G401 (cell line): ENCODE measurements at places on chromosomes 4 and X.

DNA sequence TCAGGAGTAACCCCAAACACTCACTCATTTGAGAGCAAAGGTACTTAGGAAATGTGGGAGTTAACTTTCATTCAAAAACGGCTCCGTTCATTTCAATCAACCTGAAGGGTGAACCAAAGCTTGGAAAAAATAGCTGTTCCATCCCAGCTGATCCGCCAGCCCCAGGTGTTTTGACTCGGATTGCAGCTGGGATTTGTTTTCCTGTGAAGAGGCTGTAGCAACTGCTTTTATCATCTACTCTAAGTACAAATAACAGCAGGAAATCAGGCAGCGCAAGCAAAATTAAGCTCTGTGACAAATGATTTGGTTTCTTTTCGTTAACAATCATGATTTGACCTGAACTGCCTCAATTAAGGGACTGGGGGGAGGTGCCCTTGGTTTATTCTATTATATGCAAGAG, 154.7 kb downstream of the BEND2 start:
- no peak for DNase-seq

DNA sequence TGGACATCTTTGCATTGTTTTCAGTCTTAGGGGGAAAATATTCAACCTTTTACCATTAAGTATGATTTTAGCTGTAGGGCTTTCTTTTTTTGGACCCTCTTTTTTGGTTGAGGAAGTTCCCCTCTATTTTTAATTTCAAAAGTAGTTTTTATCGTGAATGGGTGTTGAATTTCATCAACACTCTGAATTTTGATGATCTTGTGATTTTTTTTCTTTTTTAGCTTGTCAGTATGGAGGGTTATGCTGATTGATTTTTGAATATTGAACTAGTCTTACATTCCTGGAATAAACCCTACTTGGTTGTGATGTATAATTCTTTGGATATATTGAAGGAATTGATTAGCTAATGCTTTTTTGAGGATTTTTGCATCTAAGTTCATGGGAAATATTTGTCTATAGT, 1.7 kb downstream of the ZNF81 start:
- DNase-seq, result no peak

GRCh38 chrX:152450076-152450475, 1.0 kb downstream of the GABRA3 start:
- DNase-seq, result no peak

GRCh38 chr4:154427149-154427548, 64.5 kb downstream of the DCHS2 start:
- no peak for DNase-seq

DNA sequence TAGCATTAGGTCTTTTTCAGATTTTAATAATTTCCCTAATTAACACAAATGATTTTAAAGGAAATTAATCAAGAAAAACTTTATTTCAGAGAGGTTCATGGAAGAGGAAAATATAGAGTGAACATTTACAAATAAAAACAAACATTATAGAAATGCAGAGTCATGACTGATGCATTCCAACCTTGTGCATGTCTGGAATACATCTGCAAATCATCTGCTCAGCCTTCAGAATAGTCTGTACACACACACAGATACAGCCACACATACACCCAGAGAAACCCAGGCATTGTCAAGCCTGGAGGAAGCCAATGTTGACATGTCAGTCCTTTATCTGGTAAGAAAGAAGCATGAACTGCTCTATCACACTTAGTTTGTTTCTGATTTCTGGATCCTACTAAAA, 61.3 kb upstream of the NFKB1 start:
- DNase-seq, result no peak

DNA sequence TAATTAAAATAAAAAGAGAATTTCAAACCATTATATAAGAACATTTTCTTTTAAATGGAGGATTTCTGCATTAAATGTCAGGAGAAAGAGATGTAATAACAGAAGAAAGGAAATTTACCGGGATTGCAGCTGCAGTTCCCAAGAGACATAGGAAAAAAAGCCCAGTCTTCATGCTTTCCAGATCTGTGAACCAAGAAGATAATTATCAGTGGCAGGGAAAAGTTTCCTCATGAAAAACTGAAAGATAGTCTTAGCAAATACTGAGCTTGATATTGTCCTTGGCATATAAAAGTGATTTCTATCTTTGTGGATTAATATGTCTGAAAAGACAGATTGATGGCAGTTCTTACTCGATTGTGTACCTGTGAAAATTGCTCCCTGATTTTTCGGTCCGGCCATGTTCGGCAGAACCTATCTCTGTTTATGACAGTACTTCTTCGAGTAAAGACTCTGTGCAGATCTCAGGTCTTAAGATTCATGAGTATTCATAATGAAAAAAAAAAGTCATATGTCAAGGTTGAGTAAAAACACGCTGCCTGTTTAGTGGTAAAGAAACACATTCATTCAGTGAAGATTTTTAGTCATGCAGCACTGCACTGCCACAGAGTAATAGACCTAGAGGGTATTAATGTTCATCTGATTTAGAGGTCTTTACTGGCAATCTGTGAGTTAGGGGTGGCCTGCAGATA, 29.6 kb downstream of the SPARCL1 start:
- DNase-seq, result no peak

DNA sequence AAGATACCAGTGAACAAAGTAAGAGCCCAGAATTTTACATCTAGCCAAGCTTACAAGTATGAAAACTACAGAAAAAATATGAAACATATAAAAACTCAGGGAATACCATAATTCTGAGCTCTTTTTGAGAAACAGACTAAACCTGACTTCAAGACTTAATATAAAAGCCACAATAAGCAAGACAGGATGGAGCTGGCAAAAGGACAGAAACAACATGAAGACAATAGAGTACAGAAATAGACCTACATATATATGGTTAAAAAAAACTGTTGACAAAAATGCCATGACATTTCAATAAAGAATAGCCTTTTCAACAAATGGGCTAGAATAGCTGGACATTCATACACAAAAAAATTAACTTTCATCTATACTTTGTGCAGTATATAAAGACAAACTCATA, 49.4 kb downstream of the UBA6 start:
- DNase-seq, result no peak

- DNase-seq, result peak; percentile 3
Observed at GRCh38 chr4:184960505-184960971, 57.8 kb upstream of the HELT start.

GRCh38 chr4:179124957-179125356, 1682.7 kb upstream of the AGA start:
- DNase-seq, result no peak

DNA sequence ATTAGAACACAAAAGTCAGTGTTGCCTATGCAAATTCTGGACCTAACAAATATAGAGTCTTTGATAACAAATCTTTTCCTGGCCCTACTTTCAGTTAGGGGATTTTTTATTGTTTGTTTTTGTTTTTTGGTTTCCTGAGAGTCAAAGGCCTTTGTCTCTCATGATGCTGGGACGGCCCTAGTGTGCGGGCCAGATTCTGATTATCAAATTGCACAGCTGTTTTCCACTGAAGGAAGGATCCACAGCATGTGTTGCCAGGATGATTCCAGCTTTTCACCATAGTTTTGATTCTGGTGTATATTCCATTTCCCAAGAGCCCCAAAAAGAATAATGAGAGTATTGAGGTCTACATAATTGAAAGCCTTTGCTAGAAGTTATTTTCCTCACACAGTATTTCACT, 248.2 kb downstream of the CAMK2D start:
- DNase-seq, result no peak

DNA sequence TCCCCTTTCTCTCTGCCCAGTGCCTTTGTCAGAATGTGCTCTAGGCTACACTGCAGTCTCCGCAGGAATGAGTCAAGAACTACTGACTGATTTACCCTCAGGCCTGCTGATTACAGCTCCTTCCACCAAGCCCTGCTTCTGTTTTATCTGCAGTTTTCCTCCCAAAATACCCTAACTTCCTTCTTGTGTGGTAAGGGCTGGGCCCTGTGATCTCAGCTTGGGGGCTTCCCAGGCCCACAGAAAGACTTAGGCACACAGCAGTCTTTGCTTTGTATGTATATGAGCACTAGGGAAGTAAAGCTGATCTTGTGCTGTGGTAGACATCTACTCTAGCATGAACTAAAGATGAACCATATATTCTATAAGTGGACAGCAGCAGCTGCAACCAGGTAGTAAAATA, 18.8 kb downstream of the PAK3 start:
- DNase-seq, result no peak

DNA sequence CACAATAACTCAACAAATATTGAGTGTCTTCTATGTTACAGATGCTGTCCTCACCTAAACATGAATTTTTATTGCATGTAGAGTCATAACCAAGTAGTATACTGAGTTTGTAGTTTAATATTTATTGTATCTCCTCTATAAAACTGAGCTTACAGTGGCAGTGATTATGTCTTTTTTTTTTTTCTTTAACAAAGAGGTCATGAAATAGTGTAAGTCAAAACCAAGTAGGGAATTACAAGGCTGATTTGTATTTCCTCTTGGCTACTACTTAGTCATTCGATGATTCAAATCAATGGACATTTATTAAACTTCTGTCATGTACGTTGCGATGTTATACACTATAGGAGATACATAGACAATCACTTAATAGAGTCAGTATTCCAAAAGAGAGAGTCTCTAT, 48.4 kb downstream of the IL15 start:
- DNase-seq, result no peak

DNA sequence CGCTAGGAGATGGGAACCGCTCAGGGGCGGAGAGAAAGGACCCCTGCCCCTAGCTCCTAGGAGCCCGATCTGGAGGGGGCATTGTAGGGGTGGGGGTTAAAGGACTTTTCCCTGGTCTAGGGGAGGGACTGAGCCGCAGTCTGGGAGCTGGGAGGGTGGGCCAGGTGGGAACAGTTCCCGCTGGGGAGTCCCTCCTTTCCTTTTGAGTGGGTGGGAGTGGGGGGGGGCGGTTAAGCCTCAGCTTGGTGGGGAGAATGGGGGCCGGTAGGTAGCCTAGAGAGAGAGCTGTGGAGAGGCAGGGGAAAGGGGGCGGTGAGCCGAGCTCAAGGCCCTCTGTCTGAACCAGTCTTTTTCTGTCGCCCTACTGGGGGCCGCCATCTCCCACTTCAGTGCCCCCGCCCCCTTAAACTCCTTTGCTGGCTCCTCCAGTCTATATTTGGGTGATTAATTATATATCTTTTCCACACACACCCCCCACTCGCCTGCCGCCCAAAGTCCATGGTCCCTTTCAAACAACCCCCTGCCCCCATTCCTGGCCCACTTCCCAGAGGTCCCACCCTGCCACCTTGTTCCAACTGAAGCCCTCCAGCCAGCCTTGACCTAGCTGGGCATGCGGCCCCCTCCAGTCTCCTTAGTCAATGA, 822 bp downstream of the ZNF275 start:
- DNase-seq, result no peak

DNA sequence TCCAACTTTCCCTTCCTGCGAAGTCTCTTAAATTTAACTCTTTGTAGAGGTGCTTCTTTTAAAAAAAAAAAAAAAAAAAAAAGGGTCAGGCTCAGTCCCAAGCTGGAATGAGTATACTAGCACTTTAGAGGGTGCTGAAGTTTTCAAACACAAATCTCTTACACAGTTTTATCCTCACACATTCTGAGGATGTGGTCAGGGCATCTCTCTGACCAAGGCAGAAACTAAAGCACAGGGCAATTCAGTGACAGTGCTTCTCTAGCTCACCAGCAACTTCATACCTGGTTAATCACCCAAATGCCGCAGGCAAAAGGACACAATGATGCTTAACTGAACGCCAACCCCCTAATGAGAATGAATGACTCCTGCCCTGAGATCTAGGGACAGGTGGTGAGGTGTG, 9.8 kb upstream of the PGM2 start:
- no peak for DNase-seq

GRCh38 chr4:23458054-23458453, 431.8 kb downstream of the PPARGC1A start:
- no peak for DNase-seq

- no peak for DNase-seq
Observed at GRCh38 chr4:88511236-88511635, 12.3 kb downstream of the PYURF start.

DNA sequence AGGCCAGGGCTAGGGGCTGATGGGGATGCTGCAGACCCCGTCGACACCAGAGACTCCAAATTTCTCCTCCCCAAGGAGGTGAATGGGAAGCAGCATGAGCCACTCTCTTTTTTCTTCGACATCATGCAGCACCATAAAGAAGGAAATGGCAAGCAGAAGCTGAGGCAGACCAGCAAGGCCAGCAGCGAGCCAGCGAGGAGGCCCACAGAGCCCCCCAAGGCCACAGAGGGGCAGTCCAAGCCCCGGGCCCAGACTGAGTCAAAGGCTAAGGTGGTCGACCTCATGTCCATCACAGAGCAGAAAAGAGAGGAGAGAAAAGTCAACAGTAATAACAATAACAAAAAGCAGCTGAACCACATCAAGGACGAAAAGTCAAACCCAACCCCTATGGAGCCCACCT, 56.1 kb downstream of the TNIP2 start:
- no peak for DNase-seq

- DNase-seq, result no peak
Observed at GRCh38 chrX:44580466-44580865, 37.8 kb upstream of the FUNDC1 start.
